CMK (cell line): ENCODE measurements at places on chromosomes 7 and 10.

GRCh38 chr10:63204667-63205391 lies 71.7 kb downstream of the NRBF2 start:
- no peak for DNase-seq

DNA sequence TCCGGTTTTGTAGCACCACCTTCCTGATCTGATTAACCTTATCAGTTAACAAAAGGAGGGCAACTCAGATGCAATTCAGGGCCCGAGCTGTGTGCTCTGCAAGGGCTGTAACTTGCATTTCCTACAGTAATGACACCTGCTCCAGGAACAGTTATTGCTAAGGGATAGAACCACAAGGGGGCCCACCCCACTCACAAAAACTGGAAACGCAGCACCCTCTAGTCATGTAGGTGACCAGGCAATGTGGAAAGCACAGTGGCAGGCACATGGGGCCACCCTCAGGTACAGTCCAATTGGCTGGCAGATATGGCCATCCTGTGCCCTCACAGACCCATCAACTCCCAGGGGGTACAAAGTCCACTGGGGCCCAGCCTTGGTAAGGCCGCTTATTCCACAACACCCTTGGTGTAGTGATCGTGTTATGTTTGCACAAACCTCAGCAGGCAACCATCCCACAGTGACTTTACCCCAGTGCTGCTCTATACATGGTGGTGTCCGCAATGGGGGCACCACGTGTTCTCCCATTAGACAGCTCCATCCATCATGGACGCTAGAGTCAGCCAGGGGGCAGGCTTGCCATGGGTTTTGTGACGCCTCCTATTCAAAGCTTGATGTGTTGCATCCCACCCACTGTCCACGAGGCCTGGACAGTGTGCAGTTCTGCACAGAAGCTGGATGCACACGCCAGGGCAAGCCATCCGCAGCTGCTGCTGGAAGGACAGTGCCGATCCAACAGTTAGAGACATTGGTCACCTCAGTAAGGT lies 9.4 kb downstream of the RNF133 start:
- no peak for DNase-seq

- DNase-seq: no peak
These were observed 19.8 kb upstream of the HIPK2 start for GRCh38 chr7:139797607-139798006.

DNA sequence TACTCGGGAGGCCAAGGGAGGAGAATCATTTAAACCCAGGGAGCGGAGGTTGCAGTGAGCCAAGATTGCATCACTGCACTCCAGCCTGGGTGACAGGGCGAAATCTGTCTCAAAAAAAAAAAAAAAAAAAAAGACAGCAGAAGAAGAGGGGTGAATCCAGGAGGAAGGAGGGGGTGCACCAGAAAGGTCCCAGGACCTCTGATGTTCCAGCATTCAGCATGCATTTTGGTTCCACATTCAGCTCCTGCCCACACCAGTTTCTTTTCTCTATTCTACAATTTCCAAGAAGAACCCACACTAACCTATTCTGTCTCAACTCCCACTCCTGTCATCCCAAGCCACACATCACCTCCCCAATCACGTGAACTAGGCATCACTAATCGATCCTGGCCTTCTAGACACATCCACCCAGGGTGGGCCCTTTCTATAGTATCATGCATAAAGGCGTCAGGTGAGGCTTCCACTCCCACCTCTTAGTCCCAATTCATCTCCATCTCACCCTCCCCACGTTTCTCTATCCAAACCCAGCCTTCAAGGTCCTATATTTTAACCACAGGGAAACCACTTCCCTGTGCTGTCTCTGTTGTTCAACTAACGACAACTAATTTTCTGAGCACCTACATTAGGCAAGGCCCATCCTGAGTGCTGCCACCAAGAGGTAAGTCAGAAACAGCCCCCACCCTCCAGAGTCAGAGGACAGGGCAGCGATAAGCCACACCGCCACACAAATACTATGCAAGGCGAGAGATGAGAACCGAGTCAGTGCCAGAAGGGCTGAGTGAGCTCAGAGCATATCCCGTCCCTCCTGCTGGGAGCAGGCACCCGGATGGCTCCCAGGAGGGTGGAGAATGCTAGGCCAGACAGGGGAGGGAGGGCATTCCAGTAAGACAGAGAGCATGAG lies 2.2 kb downstream of the ANXA11 start:
- peak; percentile 45 for DNase-seq

- DNase-seq: no peak
These were observed 369.1 kb downstream of the MALRD1 start for GRCh38 chr10:19417740-19418139.

GRCh38 chr7:105177026-105177425 lies 163.0 kb downstream of the KMT2E start:
- no peak for DNase-seq

DNA sequence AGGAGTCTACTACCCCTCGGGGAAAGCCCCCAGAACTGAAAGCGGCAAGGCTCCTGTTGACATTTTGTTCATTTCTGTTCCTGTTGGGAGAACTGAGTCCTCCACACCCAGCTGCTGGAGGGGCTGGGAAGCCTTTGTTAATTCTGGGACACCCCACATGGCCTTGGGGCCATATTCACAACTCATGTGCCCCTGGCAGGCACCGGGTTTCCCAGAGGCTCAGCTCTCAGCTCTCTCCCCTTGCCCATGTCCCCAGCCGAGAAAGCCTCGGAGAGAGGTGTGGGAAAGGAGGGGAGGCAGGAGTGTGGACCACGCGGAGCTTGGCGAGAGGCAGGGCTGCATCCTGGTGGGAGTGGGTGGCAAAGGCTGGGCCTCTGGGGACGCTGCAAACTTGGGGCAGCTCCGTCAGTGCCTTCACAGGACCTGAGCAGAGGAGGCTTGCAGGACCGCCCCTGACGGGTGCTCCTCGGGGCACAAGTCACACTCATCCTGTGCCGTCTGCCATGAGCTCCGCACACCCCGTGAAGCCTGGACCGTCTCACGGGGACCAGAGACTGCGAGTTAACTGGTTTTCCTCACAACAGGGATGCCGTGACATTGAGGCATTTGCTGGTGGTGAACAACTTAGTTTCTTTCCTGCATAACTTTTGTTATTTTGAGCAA lies 140.9 kb downstream of the DNAJB6 start:
- DNase-seq: no peak
